ENCODE measurements at places on chromosomes 13 and 19. TPM values are rescaled to one million over a fixed set of nuclear protein-coding genes. Genes with fewer than 3 reads are reported as not detected.

TEKTIP1 gene
- polyA plus RNA-seq, result 3.4 TPM

DCLK1 gene
- 7.0 TPM for polyA plus RNA-seq

SEMA6B gene
- polyA plus RNA-seq, result 2.3 TPM

PLVAP gene
- polyA plus RNA-seq, result 215 TPM

ZMYM2 gene
- polyA plus RNA-seq, result 125 TPM

ZNF628 gene
- 3.7 TPM for polyA plus RNA-seq

IFNL1 gene
- not detected for polyA plus RNA-seq

CGB2 gene
- polyA plus RNA-seq, result not detected

EFNA2 gene
- polyA plus RNA-seq, result 1.6 TPM

ZNF730 gene
- polyA plus RNA-seq, result 7.3 TPM

CLASRP gene
- polyA plus RNA-seq, result 60.7 TPM

ADGRE2 gene
- 0.18 TPM for polyA plus RNA-seq

CLN5 gene
- 44.6 TPM for polyA plus RNA-seq

MAMSTR gene
- polyA plus RNA-seq, result 6.2 TPM

NEK5 gene
- polyA plus RNA-seq, result 3.4 TPM

DNAAF3 gene
- polyA plus RNA-seq, result 10.9 TPM

IGFL2 gene
- polyA plus RNA-seq, result not detected

B3GNT3 gene
- polyA plus RNA-seq, result 7.3 TPM

PSPN gene
- polyA plus RNA-seq, result 2.4 TPM

CD33 gene
- 1.5 TPM for polyA plus RNA-seq

S1PR5 gene
- polyA plus RNA-seq, result 1.6 TPM

KCNC3 gene
- polyA plus RNA-seq, result 52.4 TPM

SLC10A2 gene
- polyA plus RNA-seq, result 0.84 TPM

ZNF486 gene
- polyA plus RNA-seq, result 23.5 TPM

LILRA6 gene
- 0.25 TPM for polyA plus RNA-seq

ZNF285 gene
- polyA plus RNA-seq, result 12.5 TPM

CGB5 gene
- polyA plus RNA-seq, result not detected

MPND gene
- polyA plus RNA-seq, result 31.8 TPM

SLC15A1 gene
- 7.0 TPM for polyA plus RNA-seq

ACP5 gene
- 11.8 TPM for polyA plus RNA-seq

METTL21C gene
- polyA plus RNA-seq, result 0.44 TPM

LACC1 gene
- polyA plus RNA-seq, result 3.5 TPM

SYCN gene
- not detected for polyA plus RNA-seq

TMEM59L gene
- 3.8 TPM for polyA plus RNA-seq

IGFL1 gene
- 0.10 TPM for polyA plus RNA-seq

COL4A2 gene
- polyA plus RNA-seq, result 476 TPM

SCEL gene
- polyA plus RNA-seq, result not detected

BCL2L12 gene
- 20.5 TPM for polyA plus RNA-seq

CRLF1 gene
- 3.5 TPM for polyA plus RNA-seq

PSG2 gene
- polyA plus RNA-seq, result 0.12 TPM

RAB3A gene
- polyA plus RNA-seq, result 3.7 TPM

CYP4F8 gene
- polyA plus RNA-seq, result not detected

TEX29 gene
- polyA plus RNA-seq, result 0.47 TPM

POSTN gene
- polyA plus RNA-seq, result 271 TPM

ZNF85 gene
- polyA plus RNA-seq, result 19.3 TPM

TMPRSS9 gene
- polyA plus RNA-seq, result 0.13 TPM

P2RY11 gene
- 13.0 TPM for polyA plus RNA-seq
